Stimulated activated CD8-positive, alpha-beta memory T cell treated with anti-CD3 and anti-CD28 coated beads, Interleukin-7, amount 100 ng/mL, for 1 hour (primary cell): ENCODE measurements at places on chromosomes 12 and 14.

DNA sequence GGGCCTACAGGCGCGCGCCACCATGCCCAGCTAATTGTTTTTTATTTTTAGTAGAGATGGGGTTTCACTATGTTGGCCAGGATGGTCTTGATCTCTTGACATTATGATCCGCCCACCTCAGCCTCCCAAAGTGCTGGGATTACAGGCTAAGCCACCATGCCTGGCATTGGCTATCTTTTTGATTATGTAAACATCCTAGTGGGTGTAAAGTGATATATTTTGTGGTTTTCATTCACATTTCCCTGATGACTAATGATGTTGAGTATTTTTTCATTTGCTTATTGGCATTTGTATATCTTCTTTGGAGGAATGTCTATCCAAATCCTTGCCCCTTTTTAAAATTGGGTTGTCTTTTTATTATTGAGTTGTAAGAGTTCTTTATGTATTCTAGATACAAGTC, 16.3 kb downstream of the CREBL2 start:
- DNase-seq = no peak

DNA sequence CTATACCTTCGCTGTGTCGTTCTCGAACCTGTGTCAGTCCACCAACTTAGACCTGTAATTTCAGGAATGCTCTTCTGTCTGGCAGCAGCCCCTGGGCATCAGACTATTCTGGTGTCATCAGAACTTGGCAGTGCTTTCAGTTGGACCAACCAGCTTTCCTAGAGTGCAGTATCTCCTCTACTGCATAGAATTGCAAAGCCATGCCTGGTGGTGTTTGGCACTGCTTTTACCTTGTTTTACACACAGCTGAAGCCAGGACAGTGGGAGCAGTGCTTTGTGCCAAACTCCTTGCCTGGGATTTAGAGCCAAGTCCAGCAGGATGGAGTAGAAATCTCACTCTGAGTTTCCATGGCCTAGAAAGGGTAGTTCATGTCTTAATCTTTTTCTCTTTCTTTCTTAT, 1.5 kb downstream of the FLVCR2 start:
- no peak for DNase-seq

DNA sequence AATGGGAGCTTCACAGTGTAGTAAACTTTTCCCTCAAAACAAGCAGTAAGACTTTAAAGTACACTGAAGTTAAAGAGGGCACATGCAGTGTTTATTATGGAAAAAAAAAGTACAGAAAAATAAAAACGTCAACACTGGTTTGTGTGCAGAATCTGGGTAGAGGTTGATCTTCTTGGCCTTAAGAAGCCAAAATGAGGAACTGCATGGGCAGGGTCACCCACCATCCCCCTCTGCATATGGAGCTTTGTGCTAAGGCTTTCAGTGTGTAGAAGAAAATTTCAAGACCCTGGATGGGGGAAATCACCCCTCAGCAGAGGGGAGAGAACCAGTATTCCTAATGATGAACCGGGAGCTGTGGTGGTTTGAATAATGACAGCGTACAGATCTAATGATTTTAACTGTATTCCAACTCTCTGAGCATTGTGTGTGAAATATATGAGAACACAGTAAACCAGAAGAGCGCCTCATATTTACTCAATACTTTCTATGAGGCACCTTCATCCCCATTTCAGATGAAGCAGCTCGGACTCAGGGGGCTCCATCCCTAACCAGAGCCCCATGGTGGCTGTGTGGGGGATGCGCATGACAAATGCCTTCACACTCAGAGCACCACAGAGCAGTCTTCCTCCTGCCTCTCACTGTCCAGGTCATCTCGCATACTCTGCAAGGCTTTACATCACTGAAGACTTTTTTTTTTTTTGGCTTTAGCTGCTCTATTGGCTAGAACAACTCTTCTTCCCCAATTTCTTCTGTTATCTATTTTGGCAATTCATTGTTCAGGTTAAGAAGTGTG, 33.4 kb downstream of the ACADS start:
- no peak for DNase-seq

DNA sequence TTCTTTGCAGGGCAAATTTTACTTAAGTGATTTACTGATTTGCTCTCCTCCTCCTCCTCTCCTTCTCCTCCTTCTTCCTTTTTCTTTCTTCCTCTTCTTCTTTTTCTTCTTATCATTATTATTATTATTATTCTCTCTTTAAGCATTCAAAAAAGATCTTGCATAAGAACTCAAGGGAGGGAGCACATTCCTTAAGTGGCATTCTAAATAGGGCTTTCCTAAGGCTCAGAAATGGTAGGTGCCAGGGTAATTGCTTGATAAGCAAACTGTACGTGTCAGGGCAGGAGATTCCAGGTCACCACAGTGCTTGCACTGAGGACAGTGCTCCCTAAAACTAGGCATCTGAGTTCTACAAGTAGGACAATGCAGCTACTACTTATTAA, 92.4 kb downstream of the SPTSSA start:
- DNase-seq = no peak

- DNase-seq = no peak
Observed at GRCh38 chr12:116441292-116441691, 117.9 kb upstream of the MAP1LC3B2 start.

DNA sequence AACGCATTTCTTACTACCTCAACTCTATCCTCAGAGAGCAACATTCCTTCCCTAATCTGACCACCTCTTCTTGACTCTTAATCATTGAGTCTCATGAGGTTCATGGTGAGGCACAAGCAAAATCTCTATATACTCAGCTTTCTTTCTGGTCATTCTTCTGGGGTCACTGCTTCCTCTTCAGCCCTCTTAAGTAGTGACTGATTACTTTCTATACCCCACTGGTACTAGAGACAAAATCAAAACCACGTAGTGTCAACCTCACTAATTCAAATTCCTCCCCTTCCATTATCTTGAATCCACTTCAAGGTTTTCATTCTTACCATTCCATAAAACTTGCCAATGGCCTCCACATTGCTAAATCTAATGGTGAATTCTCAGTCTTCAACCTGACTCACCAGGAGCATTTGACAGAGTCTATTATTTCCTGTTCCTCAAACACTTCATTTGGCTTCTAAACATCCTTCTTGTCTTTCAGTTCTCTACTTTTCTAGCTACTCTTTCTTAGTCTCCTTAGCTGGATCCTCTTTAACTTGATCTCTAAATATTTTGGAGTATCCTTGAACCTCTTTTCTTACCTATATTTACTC, 6.8 kb downstream of the WDHD1 start:
- DNase-seq = no peak

- no peak for DNase-seq
Observed at GRCh38 chr12:99498756-99499155, 148.8 kb upstream of the GARIN6 start.

DNA sequence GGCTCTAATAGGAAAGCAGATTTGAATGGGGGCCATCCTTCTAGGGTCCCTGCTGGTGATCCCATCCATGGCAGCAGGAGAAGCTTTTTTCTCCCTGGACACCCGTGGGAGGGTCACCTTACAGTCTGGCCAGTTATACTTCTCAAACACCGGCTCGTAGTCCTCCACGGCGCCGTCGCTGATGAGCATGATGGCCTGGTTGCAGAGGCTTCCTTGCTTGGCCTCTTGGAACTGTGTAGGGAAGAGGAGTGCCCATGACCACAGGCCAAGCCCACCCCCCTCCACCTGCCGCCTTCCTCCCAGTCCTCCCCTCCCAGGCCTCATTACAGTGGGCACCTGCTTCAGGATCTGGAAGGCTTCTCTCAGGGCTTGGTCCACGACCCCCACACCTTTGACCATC, 33.8 kb downstream of the CACNA2D4 start:
- no peak for DNase-seq

DNA sequence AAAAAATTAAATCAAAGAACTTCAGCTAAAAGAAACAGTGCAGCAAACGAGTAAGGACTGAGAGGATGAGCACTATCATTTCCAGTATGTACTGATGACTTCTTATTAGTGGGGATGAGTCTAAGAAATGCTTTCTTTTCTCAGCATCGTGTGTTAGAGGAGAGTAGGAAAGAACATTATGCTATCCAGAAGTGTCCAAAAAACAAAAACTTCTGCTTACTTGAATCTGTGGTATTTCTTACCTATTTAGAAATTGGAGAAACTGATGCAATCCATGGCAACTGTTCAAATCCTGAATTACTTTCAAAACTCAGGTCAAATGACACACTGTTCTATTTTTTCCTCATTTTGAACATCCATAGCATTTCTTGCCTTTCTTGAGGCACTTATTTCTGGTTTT, 23.7 kb downstream of the ABCD2 start:
- DNase-seq = no peak

DNA sequence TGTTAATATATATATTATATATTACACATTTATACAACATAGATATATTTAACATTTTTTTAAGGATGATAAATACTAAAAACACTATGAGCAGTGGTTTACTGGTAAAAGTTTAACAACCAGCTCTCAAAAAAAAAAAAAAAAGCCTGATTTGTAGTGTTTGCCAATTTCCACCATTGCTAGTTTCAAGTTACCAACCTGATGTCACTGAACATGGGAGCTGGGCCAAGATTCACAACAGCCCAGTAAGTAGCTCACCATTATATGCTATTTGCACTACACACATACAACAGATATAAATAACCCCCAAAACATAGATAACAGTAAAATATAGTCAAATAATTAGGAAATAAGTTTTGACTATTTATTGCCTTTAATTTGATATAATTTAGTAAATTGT, 28.9 kb upstream of the TMX1 start:
- DNase-seq = no peak

- no peak for DNase-seq
Observed at GRCh38 chr12:92506460-92506859, 196.3 kb upstream of the PLEKHG7 start.

DNA sequence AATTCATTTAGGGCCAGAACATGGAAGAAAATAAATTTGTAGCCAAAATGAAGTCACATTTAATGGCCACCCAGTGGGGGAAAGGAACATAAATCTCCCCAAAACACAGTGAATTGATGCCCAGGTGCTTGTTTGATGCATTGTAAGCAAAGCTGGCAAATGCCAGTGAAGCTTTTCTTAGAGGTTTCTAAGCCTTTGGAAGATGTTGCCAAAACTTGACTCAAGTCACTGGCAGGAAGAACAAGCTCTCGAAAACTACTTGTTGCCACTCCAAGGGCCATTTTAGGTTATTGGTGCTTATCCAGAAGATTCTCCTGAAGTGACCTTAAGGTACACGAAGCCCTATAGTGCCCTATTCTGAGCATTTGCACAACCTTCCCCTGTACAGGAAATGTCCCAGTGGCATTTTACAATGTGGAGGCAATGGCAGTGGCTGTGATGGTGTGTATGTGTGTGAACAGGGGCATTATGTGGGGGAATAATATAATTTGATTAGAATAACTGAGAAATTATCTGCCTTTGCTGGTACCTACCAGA, 89.5 kb upstream of the NOVA1 start:
- no peak for DNase-seq

DNA sequence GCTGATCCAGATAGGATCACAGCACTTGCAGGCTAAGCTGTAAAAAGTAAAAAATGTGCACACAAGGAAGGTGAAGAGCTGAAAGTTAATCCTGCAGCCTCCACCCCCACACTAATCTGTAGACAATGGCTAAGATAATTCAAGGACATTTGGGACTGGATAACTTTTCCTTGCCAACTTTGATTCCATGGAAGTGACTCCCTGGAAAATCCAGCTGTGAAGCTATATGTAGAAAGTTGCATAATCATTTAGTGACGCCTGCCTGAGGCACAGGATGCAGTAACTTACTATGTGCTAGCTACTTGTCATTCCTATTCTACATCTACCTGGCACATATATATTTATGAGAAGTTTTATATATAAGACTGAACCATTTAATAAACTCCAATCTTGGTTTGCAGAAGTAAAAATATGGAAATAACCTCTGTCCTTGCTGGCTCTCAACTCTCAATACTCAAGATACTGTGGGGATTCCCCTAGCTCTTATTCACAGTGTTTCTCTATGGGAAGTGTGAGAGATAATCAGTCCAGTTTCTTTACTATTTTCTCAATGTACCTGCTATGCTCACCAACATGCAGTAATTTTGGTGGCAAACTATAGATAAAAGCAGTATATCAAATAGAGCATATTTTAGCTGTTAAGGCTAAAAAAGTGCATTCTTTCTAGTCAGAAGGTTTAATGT, 14.8 kb downstream of the LDHB start:
- DNase-seq = no peak

DNA sequence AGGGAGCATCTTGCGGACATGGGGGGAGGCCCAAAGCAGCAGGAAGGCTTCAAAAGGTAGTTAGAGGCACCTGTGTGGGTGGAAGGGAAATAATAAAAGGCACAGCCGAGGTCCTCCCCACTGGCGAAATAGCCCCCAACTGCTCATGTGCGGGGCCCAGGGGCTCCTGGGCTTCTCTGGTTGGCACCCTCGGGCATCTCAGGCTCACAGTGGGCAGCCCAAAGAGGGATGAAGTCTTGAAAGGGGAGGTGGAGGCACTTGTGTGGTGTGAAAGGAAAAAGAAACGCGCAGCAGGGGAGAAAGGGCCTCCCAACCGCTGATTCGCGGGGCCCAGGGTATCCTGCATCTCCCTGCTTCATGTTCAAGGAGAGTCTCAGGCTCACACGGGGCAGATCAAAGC, 579.4 kb downstream of the ALG10 start:
- DNase-seq = no peak

DNA sequence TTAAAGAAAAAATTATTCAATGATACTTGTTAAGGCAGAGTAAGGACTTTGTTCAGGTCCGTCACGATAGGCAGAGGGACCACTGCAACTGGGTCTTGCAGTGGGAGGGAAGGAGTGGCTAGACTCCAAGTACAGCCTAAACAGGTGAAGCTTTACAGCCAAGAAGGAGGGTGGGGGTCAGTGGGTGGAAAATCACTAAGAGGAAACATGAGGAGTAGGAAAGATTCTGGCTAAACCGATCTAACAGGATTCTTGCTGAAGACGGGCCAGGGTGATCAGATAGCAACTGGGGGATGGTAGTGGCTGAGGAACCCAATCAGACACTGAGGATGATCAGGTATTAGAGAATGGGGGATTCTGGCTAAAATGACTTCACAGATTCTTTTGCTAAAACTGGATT, 100.2 kb downstream of the TTC7B start:
- no peak for DNase-seq

DNA sequence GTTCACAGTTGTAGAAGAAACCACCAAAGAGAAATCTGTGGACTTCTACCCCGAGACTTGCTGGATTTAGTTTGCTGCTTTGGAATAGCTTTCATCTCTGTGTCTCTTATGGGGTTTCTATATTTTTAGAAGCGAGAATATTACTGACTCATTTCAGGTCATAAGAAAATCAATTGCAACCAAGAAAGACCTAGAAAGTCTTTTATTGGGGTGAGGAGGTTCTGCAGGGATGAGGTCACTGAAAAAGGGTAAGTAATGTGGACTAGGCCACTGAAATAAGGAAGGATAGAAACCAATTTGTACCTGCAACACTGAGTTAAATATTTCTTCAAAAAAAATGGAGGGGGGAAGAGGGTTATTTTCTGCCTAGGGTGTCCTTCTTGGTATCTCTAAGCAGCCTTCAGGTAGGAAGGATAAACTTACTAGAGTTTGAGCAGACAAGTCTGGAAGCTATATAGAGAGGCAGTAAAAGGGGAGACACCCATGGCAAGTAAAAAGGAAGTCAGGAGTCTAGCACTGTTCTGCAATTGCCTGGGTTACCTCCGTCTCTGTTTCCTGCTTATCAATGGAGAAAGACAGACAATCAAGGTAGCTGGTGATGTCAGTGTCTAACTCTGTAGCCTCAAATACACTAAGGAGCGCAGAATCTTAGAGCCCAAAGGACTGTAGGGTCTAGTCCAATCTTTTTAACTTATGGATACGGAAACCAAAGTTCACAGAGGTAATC, 19.6 kb upstream of the KERA start:
- no peak for DNase-seq

- no peak for DNase-seq
Observed at GRCh38 chr14:74703043-74703442, 9.8 kb downstream of the AREL1 start.
